Anterior cingulate cortex (tissue), 58 donors: ENCODE measurements at places on chromosomes 2 and 18.

- DNase-seq, result no peak
These were observed 43.8 kb upstream of the GORASP2 start for GRCh38 chr2:170885130-170885791.

DNA sequence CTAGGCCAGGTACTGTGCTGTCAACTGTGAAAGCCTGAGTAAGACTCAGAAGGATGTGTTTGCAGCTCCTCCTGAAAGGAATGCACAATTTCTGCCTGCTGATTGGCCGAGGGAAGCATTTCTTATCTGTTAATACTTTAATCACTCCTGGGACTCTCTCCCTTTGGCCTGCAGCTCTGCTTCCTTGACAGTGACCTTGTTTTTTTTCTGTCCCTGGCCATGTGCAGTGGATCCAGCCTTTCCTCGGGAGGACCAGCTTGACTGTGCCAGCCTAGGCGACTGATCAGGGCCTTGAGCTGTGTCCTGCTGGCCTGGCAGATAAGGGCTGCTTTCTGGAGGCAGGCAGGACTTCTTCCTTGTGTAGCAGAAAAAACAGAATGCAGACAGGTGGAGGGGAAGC, 10.0 kb downstream of the RNF144A start:
- DNase-seq, result no peak

DNA sequence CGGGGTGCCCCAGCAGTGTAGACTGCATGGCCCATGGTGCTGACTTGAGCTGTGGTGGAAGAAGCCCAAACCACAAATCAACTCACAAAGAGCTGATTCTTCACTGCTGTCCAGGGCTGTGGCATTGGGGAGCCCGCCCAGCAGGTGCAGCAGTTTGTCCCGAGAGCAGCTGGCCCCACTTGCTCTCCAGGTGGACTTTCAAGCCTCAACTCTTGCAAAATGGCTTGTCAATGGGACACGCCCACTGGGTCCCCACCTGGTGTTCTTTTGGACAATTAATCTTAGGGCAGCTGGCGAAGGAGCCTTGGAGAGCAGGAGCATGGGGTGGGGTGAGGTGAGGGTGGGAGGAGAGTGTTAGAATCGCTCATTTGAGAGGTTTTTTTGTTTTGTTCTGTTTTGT, 117.9 kb downstream of the MYCN start:
- no peak for DNase-seq

- no peak for DNase-seq
These were observed 9.0 kb downstream of the DCDC2C start for GRCh38 chr2:3712424-3712823.

DNA sequence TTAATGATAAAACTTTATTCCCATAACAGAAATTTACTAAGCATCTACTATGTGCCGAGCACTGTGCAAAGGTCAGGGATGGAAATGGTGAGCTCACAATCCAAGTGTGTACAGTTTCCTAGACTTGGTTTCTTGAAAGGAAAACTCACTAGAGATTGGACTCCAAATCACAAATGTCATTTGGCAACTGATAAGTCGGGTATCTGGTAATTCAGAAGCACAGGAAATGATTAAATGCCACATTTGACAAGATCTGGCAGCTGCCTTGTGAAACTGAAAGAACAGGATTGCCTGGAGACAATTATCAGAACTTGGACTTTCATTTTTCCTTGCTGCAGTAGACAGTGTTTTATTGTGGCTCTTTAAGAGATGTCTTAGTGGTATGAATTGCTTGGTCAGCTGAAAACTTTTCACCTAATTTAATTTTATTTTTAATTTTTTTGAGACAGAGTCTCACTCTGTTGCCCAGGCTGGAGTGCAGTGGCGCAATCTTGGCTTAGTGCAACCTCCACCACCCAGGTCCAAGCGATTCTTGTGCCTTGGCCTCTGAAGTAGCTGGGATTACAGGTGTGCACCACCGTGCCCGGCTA, 19.2 kb downstream of the ITGA6 start:
- DNase-seq, result no peak

- DNase-seq, result no peak
These were observed 158.4 kb downstream of the MAP2 start for GRCh38 chr2:209582281-209582680.

GRCh38 chr2:191597186-191597751, 80.7 kb upstream of the NABP1 start:
- no peak for DNase-seq

DNA sequence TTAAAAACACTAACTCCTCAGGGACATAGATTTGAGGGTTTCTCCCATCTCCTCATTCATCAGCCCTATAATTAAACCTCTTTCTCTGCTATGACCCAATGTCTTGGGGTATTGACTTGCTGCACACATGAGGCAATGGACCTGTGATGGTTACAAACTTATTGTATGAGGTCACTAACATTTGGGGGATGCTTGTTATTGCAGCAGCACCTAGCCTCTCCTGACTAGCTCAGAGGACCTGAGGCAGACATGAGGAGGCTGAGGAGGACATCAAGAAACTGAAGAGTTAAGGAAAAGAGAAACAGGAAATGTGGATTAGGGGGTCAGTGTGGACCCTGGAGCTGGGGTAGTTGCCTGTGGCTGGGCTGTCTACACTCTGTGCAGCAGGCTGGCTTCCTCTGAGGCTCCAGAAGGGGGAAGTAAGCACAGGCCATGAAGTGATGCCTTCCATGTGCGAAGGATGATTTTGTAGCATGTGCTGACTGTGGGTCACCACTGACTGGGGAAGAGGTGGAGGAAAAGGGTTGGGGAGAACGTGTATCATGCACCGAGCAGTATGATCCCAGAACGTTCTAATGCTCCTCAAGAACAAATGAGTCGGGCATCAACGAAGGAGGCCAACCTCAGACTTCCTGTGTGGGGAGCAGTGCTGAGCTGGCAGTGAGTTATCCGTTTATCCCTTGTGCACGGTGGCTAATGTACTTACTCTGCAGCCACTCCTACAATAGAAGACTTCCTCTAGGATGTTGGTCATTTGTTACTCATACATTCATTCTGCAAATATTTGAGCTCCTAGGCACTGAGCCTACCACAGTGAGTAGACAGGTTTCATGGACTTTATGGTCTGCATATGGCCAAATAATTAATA, 42.1 kb upstream of the RFX8 start:
- no peak for DNase-seq

GRCh38 chr18:58492891-58493469, 135.9 kb downstream of the ALPK2 start:
- DNase-seq, result no peak

- DNase-seq, result peak; percentile 39
These were observed 558 bp downstream of the TTC39C start for GRCh38 chr18:24014986-24015638.

GRCh38 chr18:36545821-36546427, 248.4 kb downstream of the FHOD3 start:
- DNase-seq, result no peak

GRCh38 chr2:17749753-17750438, 3.7 kb downstream of the SMC6 start:
- no peak for DNase-seq

DNA sequence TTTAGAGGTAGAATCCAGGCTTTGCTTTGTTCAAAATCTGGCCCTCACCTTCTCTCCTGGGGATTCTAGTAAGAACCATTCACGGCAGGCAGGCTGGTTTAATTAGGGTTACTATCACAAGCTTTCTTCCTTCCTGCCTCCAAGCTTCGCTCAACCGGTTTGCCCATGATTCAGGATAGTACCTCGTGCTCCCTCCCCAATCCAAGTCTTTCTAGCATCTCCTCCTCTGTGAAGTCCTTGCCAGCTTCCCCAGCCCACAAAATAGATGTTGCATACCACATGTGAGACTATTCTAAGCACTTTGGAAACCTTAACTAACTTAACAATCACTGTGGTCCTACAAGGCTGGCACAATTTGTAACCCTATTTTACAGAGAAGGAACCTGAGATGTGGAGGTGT, 135.1 kb downstream of the SOCS6 start:
- no peak for DNase-seq

- no peak for DNase-seq
These were observed 41.5 kb upstream of the EPC2 start for GRCh38 chr2:148602885-148603561.

GRCh38 chr2:85503168-85503850, 35.7 kb upstream of the MAT2A start:
- DNase-seq, result peak; percentile 39

DNA sequence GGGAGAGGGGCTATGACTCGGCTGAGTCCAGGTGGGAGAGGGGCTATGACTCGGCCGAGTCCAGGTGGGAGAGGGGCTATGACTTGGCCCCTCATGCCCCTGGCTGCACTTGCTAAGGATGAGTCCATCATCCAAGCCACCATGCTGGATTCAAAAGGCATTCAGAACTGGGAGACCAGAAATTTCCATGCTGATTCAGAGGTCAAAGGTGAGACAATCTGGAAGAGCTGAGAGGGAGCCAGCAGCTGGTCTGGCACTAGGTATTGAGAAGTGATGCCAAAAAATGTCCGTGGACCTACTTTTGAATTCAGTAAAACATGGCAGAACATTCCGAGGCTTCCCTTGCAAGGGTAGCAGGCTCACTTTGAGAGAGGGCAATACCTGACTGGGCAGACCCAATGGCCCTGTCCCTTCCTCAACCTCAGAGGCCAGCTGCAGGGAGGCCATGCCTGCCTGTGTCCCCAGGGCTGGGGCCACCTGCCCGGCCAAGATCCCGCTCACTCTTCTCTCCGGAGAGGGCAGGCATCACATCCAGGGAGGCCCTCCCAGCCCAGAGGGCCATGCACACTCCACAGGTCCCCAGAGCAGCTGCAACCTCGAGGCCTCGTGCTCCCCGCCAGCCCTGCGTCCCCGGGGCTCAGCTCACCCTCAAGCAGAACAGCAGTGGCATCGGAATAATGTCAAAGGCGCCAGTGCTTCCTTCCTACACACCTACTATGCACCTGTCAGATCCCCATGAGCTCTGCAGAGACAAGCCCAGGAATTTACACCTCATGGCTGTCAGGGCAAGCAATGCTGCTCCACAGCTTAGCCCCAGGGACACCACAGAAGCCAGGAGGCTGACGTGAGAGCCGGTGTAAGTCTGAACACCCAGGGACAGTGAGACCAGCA, 80.2 kb upstream of the GPC1 start:
- DNase-seq, result no peak

GRCh38 chr2:186559370-186559769, 30.5 kb upstream of the ITGAV start:
- DNase-seq, result no peak

- DNase-seq, result no peak
These were observed 2.7 kb downstream of the RSAD2 start for GRCh38 chr2:6880200-6880733.

DNA sequence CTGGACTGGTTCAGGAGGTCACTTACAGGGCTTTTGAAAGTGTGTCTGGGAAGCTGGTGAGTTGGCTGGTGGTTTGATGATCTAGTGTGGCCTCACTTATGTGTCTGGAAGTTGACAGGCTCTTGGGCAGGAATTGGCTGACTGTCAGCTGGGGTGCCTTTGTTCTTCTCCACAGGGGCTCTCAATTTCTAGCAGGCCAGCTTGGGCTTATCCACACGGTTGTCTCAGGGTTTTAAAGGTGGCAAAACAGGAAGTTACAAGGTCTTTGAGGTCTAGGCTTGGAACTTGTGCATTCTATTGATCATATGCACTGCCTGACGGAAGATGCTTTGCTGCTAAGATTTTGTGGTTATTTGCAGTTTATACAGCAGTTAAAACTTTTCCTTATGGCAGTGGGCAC, 52.0 kb upstream of the CELF4 start:
- DNase-seq, result no peak

GRCh38 chr18:65822826-65823225, 72.0 kb downstream of the CDH7 start:
- no peak for DNase-seq

- no peak for DNase-seq
These were observed 4.5 kb upstream of the GDF7 start for GRCh38 chr2:20662308-20662937.

GRCh38 chr2:149021761-149022160, 16.7 kb upstream of the LYPD6B start:
- DNase-seq, result no peak

DNA sequence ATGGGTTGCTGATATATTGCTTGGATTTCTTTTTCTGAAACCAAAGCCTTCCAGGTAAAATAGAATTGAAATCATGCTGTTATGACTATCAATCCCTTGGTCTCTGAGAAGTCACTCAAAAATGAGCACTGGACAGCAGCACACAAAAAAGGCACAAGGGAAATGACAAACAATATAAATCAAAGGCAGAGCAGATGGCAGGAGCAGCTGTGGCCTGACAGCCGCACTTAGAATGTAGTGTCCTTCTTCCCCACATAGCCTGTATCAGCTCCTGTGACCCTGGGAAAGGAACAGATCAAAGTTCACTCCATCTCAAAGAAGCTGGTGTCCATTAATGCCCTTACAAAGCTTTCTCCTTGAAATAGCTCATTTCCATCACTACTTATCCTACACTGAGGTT, 326.7 kb downstream of the SUCLG1 start:
- no peak for DNase-seq

DNA sequence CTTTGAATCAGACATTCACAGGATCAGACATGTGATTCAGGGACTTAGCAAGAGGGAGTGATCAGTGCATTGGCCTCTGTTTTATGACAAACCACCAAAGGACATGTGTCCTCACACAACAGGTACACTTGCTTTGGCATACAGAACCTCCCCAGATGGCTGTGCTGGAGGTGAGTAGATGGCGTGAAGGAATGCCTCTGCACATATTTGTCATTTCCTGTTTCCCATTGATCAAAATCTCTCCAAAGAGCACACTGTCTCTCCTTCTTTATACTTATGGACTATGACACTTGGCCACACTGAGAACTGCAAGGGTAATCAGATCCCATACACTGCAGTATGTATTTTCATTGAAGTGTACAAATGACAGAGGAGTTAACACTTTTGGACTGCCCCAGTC, 927.6 kb downstream of the TSN start:
- no peak for DNase-seq

DNA sequence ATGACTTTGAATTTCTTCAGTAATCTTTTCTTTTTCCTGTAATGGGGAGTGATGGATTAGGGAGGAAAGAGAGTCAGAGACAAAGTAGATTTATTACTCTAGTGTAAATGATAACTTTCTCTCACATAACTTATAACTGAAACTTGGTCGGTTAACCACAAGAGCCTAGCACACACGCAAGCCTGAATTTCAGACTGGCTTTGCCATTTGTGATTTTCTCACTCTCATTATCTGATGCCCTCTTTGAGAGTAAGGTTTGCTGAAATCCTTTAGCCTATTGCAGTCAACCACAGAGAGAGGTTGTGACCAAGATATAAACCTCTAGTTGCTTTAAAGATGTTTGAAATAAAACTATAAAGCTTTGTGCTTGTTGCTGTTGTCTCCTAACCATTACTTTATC, 117.9 kb upstream of the NETO1 start:
- no peak for DNase-seq

- DNase-seq, result no peak
These were observed 87.4 kb downstream of the STK39 start for GRCh38 chr2:168159754-168160585.
